ENCODE measurements at places on chromosomes 2 and 18. TPM values are rescaled to one million over a fixed set of nuclear protein-coding genes. Genes with fewer than 3 reads are reported as not detected.

DNA sequence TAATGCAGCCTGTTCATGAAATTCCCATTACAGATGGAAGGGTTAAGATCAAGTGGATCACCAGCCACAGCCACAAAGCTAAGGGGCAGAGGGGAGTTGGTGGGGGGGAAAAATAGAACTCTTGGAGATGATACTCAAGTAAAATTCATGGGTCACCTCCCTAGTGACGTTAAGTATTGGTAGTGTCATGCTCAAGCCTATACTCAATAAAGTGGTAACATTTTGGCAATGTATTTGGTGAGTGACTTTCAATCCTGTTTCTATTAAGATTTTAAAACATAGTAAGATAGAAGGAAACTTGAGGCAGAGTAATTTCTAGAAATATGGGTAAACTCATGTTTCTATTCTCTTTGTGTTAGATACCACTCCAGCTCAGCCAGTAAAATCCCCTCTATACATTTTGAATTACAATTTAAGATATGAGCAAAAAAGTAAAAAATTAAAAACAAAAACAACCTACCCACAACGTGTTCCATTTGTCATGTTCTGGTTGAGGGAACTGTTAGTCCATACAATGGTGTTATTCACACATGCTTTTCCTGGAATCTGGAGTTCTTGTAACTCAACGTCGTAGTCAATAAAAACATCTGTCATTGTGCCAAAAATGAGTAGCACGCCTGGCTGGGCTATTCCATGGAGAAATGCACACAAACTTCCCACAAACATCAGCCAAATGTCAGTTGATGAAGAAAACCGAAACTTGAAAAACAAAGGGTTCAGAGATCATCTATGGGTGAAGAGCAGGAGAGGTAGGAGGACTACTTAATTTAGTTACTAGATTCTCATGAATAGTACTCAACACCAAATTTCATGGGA is 18.1 kb downstream of the ABCB11 start:
- DNase-seq: no peak

GRCh38 chr2:162025121-162025911 is 48.7 kb downstream of the DPP4 start:
- no peak for DNase-seq

DNA sequence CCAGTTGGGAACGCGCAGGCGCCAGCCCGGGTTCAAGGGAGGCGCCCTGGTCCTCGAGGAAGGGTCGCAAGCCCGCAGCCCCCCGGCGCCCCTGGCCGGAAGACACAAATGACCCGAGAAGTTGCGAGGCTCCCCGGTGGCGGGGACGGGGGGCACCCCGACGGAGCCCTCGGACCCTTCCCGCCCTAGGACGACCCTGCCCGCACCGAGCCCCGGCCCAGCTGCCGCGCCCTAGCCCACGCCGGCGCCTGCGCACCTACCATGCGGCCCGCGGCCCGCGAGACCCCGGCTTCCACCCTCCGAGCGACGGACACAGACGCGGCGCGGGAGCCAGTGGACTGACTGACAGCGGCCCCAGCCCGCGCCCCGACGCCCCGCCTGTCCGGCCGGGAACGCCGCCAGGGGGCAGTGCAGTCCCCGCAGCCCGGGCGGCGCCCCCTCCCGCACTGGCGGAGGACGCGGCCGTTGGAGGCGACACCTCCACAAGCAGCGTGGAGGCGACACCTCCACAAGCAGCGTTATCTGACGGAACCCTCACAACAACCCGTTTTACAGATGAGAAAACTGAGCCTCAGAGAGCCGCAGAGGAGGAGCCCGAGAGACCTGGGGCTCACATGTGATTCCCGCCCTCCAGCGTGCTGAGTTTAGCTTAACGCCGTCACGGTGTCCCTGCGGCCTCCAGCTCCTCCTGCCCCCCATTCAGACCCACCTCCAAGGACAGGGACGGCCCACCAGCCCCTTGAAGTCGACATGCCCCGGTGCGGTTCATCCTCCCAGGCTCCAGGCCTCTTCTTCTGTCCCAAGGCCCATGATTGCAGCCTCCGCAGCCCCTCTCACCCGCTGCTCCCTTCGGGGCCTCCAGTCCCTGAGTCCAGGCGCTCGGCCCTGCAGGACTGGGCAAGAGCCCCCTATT is at the start of gene NMUR1:
Gene NMUR1 (minus strand): TSS at position 347 of the 913 bp plus-strand sequence. CDS start 84 bp downstream, at position 263.
- DNase-seq: peak; percentile 97

AOX1 gene
- total RNA-seq: 7.6 TPM

MATN3 gene
- 3.6 TPM for total RNA-seq

Measured in H7 (cell line).